Activated CD8-positive, alpha-beta memory T cell treated with anti-CD3 and anti-CD28 coated beads for 1 hour (primary cell): ENCODE measurements at places on chromosomes 1 and 21.

DNA sequence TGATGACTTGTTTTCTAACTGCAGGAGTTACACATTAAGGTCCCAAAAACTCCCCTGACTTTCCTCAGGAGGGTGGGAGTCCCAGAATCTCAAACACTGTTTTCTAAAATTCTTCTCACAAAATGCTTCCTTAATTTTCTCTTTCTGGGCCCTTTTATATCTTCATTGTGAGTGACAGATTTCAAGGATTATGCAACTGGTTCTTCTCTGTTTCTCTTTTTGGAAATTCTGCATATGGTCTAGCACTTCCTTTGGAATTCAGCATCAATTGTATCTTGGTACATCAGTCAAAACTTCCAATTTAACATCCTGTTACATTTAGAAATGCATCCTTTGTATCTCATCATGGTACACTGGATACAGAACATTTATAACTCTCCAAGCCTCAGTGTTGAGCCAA, 59.7 kb downstream of the LMO4 start:
- DNase-seq = no peak

GRCh38 chr21:16538405-16538804, 808.6 kb downstream of the USP25 start:
- DNase-seq = no peak

DNA sequence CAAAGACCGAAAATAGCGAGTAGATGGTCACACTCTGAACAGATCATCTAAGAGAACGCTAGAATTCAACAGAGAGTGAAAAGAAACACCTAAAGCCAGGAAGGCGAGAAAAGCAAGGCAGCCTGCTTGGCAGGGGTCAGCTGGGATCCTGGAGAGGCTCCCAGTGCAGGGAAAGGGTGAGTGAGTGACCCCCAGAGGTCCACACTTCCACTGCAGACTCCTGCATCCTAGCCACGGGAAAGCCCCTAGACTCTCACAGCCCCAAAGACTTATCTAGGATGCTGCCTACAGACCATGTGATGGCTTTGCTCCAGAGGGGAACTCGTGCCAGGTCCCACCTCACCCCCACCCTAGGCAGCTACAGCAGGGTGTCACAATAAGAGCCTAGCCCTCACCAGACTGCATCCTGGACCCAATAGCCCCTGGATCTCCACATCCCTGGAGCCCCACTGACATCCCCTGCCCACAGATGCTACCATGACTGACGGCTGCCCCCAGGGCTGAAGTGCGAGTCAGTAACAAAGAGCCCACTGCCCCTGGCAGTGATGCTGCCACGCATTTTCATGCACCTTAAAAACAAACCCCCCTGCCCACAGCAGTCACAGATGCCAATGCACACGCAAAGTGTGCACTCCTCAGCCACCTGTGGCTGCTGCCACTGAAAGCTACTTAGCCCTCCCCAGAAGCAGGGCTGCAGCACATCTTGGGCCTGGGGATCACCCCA, 62.2 kb downstream of the PSMG1 start:
- no peak for DNase-seq

GRCh38 chr1:213055767-213056166, 4.7 kb downstream of the RPS6KC1 start:
- no peak for DNase-seq

DNA sequence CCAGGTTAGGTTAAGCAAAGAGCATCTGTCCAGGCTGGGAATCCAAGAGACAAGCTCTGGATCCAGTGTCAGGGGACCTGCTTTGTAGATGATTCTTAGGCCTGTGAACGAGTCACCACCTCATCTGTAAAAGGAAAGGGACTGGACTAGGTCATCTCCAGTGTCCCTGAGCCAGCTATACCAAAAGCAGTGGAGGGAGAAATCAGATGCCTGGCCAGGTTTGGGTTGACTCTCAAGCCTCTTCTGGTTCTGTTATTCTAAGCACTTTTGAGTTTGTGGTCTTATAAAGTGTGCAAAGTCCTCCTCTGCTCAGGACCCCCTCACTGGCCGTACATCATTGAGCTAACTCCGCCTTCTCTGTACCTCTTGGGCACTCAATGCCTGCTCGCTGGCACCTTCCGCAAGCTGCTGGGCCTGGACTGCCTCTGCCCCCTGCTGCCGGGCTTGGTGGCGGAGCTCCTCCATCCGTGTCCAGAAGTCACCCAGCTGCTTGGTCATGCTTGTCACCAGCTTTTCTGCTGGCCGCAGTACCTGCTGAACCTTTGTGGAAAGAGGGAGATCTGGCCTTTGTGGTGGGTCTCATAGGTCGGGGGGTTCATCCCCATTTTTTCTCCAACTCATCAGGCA, 33.6 kb downstream of the CAMK1G start:
- no peak for DNase-seq

GRCh38 chr21:45505416-45506021, 36.7 kb downstream of the SLC19A1 start:
- no peak for DNase-seq

- DNase-seq = no peak
Measured at GRCh38 chr1:183953031-183953430, 84.5 kb downstream of the COLGALT2 start.

- DNase-seq = no peak
Measured at GRCh38 chr1:226268421-226269124, 40.4 kb downstream of the LIN9 start.

GRCh38 chr1:90708826-90709225, 8.3 kb downstream of the BARHL2 start:
- no peak for DNase-seq

- no peak for DNase-seq
Measured at GRCh38 chr1:36067871-36068270, 16.0 kb upstream of the TEKT2 start.

GRCh38 chr1:26851106-26851684, 11.8 kb upstream of the SFN start:
- no peak for DNase-seq

DNA sequence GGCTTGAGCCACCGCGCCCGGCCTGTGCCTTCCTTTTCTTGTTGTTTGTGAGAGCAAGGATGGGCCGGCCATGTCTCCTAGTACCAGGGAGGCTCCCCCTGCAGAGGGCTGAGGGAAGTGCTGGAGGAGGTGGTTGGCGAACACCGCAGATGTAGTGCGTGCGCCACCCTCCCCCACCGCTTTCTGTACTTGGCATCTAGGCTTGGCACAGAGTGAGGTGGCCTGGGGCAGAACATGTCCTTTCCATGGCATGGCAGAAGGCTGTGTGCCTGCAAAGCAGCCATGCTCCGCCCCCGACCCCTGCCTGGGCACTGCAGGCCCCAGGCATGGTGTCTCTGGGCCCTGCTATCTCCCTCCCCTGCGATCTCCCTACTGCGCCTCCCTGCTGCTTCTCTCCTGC, 30.7 kb downstream of the ALPL start:
- no peak for DNase-seq

- DNase-seq = no peak
Measured at GRCh38 chr1:231806623-231807495, 180.3 kb downstream of the DISC1 start.

DNA sequence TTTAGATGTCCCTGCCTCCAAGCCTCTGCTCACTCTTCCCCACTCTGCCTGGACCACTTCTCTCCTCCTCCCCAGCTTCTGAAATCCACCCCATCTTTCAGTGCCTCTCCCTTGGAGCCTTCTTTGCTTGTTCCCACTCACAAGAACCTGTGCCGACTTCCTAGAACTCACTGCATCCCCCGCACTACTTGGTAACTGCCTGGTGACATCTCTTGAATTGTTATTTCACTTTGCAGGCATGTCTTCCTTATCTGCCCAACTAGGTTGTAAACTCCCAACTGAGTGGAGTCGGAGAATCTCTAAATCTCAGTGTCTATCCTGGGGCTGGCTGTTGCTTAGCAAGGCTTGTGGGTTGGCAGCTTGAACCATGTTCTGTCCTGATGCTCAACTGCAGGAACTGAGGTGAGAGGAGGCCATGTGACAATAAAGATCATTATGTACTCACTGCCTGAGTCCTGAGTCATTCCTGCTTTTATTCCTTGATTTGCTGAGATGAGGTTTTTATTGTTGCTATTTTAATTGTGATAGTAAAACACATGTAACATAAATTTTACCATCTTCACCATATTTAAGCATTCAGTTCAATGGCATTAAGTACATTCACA, 3.9 kb downstream of the KPRP start:
- no peak for DNase-seq

- no peak for DNase-seq
Measured at GRCh38 chr1:210440081-210440480, 111.4 kb downstream of the HHAT start.

- DNase-seq = no peak
Measured at GRCh38 chr1:237239248-237239647, 197.3 kb downstream of the RYR2 start.
